ENCODE measurements at places on chromosomes 1 and 21.

GRCh38 chr1:56920591-56921001 lies 45.2 kb downstream of the C8B start:
- DNase-seq = no peak

DNA sequence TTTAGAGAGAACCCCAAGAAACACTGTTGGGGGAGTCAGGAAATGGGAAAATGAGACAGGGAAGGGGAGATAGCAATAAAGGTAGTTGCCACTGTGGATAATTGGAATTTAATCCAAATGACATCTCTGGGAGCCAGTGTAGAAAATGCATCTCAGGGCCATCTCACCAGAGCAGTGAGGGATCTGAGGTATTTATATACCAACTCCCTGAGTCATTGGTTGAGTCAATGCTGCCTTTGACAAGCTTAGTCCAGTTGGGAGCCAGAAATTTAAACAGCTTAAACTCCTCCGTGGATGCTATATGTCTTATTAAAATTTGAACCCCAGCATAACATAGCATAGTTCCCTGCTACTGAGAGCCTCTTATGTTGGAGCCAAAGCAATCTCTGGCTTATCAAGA lies 140.3 kb downstream of the SLC30A10 start:
- no peak for DNase-seq

DNA sequence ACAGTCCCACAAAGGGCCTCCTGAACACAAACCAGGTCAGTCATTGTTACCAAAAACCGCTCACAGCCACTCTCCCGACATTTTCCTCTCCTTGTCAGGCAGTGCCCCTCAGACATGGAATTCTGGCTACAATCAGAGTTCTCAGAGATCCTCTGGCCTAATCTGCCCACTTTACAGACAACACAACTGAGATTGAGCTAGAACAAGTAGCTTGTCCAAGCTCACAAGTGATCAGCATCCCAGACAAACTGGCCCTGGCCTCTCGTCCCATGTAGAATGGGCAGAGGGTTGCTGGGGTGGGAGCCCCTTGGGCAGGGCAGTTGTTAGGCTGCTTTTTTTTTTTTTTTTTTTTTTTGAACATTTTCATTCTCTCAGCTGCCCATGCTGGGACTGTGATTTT lies 57.2 kb downstream of the KCNN3 start:
- DNase-seq = no peak

DNA sequence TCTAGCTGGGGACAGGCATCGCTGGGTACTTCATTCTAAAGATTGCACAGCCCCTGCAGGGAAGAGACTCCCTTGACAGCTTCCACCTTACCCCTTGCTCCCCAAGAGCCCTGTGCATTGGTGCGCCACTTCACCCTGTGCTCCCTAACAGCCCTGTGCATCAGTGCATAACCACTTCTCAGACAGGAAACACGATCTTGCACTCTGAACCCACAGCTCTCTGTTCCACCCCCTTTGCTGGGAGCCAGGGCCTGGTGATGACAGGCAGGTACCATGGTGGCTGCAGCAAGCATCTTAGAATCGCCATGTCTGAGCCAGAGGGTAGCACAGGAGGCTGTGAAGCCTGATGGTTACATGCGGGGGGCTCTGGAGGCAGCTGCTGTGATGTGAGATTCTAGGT lies 5.0 kb downstream of the ALPL start:
- DNase-seq = no peak

GRCh38 chr1:156078728-156079127 lies 3.5 kb downstream of the MEX3A start:
- DNase-seq = no peak

GRCh38 chr1:220922951-220923350 lies 43.7 kb downstream of the HLX start:
- no peak for DNase-seq

- no peak for DNase-seq
Measured at GRCh38 chr1:112011202-112011601, 21.7 kb upstream of the KCND3 start.

GRCh38 chr1:75548721-75549480 lies 62.0 kb downstream of the SLC44A5 start:
- DNase-seq = no peak

- DNase-seq = no peak
Measured at GRCh38 chr1:17670587-17671313, 84.4 kb upstream of the ACTL8 start.

- DNase-seq = no peak
Measured at GRCh38 chr1:54401799-54402198, 4.4 kb downstream of the SSBP3 start.

GRCh38 chr1:18927654-18928272 lies 25.4 kb upstream of the ALDH4A1 start:
- no peak for DNase-seq

- DNase-seq = no peak
Measured at GRCh38 chr1:237000191-237000590, 4.0 kb downstream of the MT1HL1 start.

- DNase-seq = no peak
Measured at GRCh38 chr1:941015-941587, 17.4 kb downstream of the SAMD11 start.

- no peak for DNase-seq
Measured at GRCh38 chr1:180123463-180123936, 31.2 kb upstream of the QSOX1 start.

GRCh38 chr1:166700696-166701095 lies 138.6 kb upstream of the POGK start:
- DNase-seq = no peak

GRCh38 chr1:4268262-4268888 lies 368.3 kb upstream of the C1orf174 start:
- no peak for DNase-seq

GRCh38 chr1:170520601-170521000 lies 11.4 kb upstream of the GORAB start:
- DNase-seq = no peak

- DNase-seq = no peak
Measured at GRCh38 chr1:150072959-150073358, 5.4 kb downstream of the VPS45 start.

- no peak for DNase-seq
Measured at GRCh38 chr1:55466921-55467320, 251.8 kb upstream of the USP24 start.

GRCh38 chr1:109433322-109433721 lies 7.1 kb upstream of the PSMA5 start:
- no peak for DNase-seq

DNA sequence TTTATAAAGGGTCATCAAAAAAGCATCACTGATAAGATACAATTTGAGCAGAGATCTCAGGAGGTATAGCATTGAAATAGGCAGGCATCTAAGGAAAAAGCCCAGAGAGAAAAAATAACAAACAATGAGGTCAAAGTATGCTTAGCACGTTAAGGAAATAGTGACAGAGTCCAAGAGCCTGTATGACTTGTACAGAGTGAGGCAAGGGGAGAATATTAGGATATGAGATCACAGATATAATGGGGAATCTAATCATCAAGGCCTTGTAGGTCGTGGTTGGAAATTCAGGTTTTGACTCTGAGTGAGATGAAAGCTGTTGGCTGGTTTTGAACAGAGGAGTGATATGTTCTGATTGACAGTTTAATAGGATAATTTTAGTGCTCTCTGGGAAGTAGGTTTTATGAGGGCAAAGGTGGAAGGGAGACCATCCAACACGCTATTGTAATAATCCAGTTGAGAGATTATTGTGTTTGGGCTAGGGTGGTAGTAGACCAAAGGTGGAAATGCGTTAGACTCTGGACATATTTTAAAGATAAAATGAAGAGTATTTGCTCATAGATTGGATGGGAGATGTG lies 644.6 kb upstream of the TMPRSS15 start:
- no peak for DNase-seq

- DNase-seq = no peak
Measured at GRCh38 chr1:25338986-25339385, 852 bp downstream of the TMEM50A start.

GRCh38 chr1:213507472-213508223 lies 456.6 kb downstream of the RPS6KC1 start:
- DNase-seq = no peak

GRCh38 chr21:44702973-44703730 lies 6.2 kb downstream of the KRTAP10-12 start:
- DNase-seq = no peak

GRCh38 chr1:226420897-226421296 lies 13.0 kb upstream of the PARP1 start:
- DNase-seq = no peak

DNA sequence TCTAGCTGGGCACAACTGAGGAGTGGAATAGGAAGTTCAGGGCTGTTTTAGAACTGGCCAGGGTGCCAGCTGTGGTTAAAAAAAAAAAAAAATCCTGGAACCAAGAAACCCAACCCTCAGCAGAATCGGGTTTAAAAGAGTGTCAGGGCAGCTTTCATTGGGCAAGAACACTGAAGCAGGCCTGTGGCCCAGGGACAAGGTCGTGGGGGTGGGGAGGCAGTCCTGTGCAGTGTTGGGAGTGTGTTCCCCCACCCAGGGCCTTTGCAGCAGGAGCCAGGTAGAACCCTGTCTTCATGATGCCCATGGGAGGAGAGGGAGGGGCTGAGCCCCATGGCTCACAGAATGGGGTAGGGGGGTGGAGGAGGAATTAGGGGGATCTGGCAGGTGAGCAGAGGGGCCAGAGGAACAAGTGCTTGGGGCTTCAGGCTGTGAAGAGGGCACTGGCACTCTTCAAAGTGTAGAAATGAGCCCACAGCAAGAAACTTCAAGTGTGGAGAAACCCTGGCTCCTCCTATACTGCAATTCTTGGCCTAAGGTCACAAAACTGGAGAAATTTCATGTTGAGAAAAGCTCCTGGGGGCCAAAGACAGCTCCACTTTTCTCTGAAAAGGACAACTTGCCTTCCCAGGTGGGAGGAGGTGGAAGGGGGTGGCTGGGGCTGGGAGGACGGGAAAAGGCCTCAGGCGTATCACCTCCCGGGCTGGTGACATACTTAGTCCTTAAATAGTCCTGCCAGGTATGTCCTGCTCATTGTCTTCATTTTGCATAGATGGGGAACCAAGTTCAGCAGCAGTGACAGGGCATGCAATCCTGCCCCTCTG lies 39.3 kb downstream of the KIAA1614 start:
- DNase-seq = no peak

GRCh38 chr1:23562137-23562876 lies 3.0 kb upstream of the ID3 start:
- peak; percentile 59 for DNase-seq

DNA sequence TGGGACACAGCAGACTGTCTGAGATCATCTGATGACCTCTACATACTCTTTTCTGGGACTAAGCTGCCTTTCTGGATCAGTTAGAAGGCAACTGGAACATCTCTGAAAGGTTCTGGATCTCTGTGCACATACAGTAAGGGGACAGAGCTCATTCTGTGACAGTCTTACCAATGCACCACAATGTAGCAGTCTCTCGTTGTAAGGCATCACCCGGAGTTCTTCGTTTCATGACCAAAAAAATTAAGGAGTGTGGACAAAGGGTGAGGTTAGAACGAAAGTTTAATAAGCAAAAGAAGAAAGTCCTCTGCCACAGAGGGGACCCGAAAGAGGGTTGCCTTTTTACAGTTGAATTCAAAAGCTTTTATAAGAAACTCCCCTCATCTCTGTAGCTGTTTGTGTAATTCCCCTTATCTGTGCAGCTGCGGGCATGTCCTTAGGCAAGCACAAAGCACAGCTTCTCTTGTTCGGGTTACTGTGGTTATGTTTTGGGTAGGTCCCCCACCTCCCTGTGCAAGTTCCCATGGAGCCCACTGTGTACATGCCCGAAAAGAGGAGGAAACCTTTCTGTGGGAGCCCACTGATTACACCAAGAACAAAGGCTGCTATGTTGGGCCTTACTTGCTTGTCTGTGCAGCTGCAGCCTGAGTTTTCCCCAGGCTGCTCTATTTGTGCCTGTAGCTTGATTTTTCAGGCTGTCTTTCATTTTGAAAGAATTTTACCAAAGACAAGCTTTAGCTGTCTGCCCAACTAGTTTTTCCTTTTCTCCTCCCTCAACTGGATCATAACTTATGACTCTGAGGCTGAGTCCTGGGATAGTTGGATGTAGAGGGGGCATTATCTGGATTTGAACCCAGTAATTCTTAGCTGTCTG lies 53.1 kb upstream of the CACNA1E start:
- no peak for DNase-seq

- no peak for DNase-seq
Measured at GRCh38 chr1:19786988-19787423, 12.7 kb downstream of the TMCO4 start.

- no peak for DNase-seq
Measured at GRCh38 chr1:87833166-87833565, 504.5 kb downstream of the LMO4 start.

GRCh38 chr1:28240024-28240423 lies 4.1 kb downstream of the ATP5IF1 start:
- DNase-seq = no peak

- no peak for DNase-seq
Measured at GRCh38 chr1:175343945-175344344, 151.4 kb upstream of the KIAA0040 start.

DNA sequence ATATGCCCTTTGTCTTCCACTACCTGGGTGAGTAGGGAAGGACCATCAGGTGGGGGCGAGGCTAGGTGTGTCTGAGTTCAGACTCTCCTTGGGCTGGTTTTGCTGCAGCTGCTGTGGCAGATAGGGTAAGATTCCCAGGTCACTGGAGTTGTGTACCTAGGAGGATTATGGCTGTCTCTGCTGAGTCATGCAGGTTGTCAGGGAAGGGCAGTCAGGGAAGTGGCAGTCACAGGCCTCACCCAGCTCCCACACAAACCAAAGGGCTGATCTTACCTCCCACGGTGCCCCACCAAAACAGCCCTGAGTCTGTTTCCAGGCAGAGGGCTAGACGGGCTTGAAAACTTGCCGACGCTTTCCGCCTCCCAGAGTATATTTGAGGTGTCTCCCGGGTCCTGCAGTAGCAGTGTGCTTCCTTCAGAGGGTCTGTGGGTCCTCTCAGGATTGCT lies 201.6 kb upstream of the PLXNA2 start:
- DNase-seq = no peak

- DNase-seq = no peak
Measured at GRCh38 chr1:206094024-206094423, 23.2 kb downstream of the AVPR1B start.

DNA sequence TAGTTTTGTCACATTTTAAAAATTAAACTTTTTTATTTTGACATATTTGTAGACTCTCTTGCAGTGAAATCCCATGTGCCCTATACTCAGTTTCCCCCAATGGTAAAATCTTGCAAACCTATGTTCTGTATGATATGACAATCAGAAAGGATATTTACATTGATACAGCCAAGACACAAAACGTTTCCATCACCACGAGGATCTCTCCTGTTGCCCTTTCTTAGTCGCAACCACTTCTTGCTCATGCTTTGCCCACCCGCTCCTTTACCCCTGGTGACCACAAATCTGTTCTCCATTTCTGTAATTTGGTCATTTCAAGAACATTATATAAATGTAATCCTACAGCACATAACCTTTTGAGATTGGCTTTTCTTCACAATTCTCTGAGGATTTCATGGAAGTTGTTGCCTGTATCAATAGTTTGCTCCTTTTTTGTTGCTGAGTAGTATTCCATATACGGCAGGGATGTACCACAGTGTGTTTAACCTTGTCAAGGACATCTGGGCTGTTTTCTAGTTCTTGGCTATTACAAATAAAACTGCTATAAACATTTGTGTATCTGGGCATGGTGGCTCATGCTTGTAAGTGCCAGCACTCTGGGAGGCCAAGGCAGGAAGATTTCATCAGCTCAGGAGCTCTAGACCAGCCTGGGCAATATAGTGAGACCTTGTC lies 14.0 kb upstream of the BATF3 start:
- DNase-seq = no peak

All from CD4-positive, alpha-beta T cell treated with Interferon alpha-2 for 1 hour (primary cell).